ENCODE measurements at places on chromosomes 5 and 9.

- DNase-seq = no peak
Observed at GRCh38 chr5:147510885-147511284, 1.0 kb upstream of the DPYSL3 start.

GRCh38 chr5:112762113-112762810 lies 24.6 kb downstream of the APC start:
- DNase-seq = no peak

DNA sequence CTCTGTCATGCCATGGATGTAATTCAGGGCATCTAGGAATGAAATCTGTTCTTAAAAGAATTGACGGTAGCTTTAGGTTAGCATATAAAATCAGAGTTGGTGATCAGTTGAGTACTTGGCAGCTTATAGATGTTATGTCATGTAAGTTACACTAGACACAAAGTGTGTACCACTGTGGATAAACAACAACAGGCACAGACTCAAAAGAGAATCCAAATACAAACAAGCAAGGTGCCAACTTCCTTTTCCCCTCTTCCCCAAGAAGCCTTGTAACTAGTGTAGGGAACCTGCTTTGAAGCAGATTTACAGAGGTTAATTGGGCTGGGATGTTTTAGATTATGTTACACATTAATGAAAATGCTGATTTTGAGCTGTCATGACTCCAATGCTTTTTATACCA lies 167.2 kb downstream of the PBX3 start:
- DNase-seq = no peak

DNA sequence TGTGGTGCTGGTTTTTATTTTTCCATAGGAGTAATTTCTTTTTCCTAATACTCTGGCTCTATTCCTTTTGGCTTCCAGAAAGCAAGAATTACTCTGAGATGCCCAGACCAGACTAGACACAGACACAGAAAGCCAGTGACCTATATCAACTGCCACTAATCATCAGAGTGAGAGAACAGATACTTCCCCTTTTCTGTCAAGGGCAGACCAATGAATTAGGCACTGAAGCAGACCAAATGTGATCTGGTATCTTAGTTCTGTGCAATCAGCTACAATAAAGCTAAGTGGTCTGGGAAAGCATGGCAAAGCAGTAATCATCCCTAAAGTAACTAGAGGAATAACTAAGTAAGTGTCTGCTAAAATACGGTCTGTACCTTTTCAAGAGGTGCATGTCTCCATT lies 239.1 kb downstream of the ELAVL2 start:
- no peak for DNase-seq

- DNase-seq = no peak
Observed at GRCh38 chr5:162128117-162128516, 60.5 kb downstream of the GABRG2 start.

GRCh38 chr9:18623221-18624079 lies 149.5 kb downstream of the ADAMTSL1 start:
- DNase-seq = no peak

- no peak for DNase-seq
Observed at GRCh38 chr5:73265641-73266040, 92.6 kb downstream of the TMEM174 start.

DNA sequence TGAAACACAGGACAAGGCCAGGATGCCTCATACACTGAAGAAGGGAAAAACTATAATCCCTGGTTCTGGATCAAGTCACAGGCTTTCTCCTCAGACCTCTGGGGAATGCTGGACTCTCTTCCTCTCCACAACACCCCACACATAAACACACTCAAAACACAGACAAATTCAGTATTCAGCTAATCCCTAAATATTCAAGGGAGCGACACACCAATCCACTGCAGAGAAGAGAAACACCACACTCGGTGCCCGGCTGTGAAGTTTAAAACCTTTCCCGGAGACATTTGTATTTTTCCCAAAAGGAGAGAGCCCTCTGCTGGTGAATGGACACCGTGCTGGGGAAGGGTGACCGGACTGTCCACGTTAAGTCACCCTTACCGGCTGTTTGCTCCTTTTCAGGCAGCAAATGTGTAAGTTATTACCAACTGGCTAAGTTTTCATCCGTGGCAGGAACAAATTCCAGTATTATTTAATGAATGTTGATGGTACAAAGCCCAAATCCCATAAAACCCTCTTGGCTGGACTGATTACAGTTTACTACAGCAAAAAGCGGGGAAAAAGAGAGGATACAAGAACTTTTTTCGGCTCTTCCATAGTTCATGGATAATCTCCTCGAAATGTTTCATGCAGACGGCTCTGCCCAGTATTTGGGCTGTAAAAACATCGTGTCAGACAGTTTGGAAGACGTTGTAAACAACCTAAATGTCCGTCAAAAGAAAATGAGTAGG lies 130.9 kb upstream of the SLC30A5 start:
- DNase-seq = no peak

DNA sequence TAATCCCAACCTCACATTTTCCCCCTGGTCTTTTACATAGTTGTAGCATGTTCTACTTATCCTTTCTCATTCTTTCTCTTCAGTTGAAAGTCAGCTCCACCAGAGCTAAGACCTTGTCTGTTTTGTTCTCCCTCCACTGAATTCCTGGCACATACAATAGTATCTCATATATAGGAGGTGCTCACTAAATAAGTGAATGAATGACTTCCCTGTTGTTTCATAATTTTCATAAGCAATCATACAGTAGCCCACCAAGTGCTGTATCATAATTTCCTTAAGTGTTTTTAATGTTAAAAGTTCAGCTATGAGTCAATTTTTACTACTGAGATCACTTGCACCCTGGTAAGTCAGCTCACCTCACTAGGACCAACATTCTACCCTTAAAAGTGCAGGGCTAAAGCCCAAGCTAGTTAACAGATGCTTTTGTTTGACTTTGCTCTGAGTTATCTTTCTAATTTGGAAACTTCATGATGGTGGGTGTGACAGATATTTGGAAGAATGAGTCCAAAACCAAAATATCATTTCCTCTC lies 27.6 kb downstream of the TMEM245 start:
- DNase-seq = no peak

- no peak for DNase-seq
Observed at GRCh38 chr5:161530700-161531099, 15.8 kb downstream of the GABRB2 start.

DNA sequence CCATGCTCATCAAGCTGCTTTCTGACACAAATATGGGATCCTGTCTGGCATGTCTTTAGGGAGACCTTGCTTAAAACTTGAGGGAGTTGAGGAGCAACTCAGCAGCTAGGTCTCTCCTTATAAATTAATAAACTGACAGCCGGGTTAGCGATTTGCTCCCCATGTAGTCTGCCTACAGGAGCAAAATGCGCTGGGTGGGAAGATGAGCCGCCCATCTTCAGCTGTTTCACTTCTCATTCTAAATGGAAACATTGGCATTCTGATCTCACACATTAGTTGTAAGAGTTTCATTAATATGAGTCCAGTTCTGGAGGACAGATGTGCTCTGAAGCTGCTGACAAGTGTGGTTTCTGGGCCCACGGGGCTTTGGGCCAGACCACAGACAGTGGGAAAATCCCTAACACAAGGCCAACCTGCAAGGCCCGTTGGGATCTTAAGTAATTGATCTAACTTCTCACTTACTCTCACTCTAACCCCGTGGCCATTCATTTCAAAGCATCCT lies 197.0 kb downstream of the MCTP1 start:
- no peak for DNase-seq
